Heart right ventricle (tissue), 16 donors: ENCODE measurements at places on chromosomes 5 and 9. TPM values are rescaled to one million over a fixed set of nuclear protein-coding genes. Genes with fewer than 3 reads are reported as not detected.

DNA sequence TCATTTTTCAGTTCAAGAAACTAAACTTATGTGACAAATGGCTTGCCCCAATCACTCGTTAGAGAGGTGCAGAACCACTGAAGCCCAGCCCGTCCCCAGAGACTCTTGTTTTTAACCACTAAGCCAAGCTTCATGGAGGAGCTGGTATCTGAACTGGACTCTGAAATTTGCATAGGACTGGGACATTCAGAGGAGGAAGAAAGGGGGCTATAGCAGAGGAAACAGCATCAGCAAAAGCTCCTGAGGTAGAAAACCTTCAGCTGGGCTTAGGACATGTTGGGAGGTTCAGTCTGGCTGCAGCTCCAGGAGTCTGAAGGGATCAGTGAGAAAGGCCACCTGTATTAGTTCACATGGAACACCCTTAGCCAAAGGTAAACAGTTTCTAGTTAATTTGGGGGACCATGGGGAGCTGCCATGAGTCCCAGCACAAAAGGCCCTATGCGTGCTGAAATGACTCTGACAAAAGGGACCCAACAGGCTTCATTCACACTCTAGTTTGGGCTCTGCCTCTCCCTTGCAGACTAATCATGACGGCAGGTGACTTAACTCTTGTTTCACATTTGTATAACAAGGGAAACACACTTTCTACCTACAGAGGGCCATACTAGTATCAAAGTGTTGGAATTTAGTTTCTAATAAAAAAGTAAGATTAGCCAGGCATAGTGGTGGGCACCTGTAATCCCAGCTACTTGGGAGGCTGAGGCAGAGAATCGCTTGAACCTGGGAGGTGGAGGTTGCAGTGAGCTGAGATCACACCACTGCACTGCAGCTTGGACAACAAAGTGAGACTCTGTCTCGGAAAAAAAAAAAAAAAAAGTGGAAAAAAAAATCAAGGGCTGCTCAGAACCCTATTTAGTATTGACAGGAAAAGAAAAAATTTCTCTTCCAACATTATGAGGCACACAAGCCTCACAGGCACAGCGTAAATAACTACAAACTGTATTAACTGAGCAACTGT, 10.2 kb downstream of the FBXO10 start:
- no peak for DNase-seq

GRCh38 chr9:75855509-75855908, 35.0 kb upstream of the PCSK5 start:
- no peak for DNase-seq

- no peak for DNase-seq
Observed at GRCh38 chr9:99678566-99678965, 143.1 kb upstream of the NR4A3 start.

LCN2 gene
- not detected for total RNA-seq

N4BP3 gene
- total RNA-seq, result 1.1 TPM

GRCh38 chr9:91966503-91966902, 16.5 kb upstream of the ROR2 start:
- DNase-seq, result no peak

- no peak for DNase-seq
Observed at GRCh38 chr5:131877873-131878272, 67.6 kb downstream of the MEIKIN start.

- DNase-seq, result no peak
Observed at GRCh38 chr9:26357803-26358344, 534.7 kb downstream of the CAAP1 start.

DNA sequence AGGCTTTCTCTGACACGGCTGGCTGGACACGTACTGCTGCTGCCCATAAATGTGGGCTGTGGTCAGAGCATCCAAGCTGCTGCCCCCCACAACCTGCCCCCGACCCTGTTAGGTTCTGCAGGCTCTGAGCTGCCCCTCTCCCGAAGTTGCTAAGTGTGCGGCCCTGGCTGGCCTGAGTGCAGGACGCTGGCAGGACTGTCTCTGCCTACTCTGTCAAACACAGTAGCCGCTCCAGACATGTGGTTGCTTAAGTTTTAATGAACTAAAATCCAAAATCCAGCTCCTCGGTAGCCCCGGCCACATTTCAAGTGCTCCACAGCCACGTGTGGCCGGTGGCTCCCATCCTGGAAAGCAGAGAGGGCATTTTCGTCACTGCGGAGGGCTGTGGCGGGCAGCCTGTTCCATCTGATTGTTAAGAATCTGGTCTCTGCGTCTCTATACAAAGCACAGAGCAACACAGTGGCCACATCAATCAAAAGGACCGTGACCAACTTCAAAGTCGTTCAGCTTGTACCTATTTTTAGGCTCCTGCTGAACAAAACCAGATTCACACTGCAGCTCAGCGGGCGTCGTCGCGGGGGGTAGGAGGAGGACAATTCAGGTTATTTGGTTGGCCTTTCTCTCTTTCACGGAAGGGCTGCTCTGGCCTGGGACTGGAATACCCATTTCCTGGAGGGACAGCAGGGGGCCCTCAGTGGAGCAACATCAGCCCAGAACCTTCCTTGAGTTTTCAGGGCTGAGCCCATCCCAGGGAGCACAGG, 68.9 kb downstream of the PTCH1 start:
- DNase-seq, result peak; percentile 12

SHOC1 gene
- total RNA-seq, result not detected

DNA sequence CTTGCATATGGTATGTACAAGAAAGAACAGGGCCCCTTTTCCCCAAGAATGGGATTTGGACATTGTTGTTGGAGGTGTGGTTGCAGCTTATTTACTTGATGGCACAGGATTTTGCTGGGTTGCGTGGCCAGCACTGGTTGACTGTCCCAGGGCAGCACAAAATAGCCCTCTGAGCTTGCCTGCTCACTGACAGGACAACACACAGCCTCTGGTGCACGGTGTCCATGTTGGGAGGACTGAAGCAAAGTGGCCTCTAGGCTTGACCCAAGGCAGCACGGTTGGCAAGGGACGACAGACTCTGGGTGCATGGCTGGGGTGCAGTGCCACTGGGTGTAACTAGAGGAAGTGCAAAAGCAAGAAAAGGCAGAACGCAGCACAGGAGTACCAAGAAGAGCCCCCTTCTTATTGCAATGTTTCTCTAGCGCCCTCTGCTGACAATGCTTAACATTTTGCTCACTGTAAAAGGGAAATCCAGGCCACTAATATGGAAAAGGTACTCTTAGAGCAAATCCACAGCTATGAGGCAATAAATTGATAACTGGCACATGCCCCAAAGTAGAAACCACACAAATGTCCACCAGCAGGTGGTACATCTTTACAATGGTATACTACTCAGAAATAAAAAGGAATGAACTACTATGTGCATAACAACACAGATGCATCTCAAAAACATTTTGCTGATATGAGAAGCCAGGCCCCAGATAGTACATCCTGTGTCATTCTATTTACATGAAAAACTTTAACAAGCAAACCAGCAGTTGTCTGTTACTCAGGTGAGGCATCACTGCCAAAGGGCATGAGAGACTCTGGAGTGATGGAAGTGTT, 47.4 kb upstream of the BARX1 start:
- no peak for DNase-seq

- no peak for DNase-seq
Observed at GRCh38 chr9:98009936-98010335, 26.8 kb downstream of the ANP32B start.

GRCh38 chr5:32487424-32487823, 42.9 kb upstream of the ZFR start:
- no peak for DNase-seq

GABRG2 gene
- not detected for total RNA-seq

MRPL36 gene
- 49.6 TPM for total RNA-seq

GRCh38 chr9:5582835-5583195, 46.1 kb upstream of the RIC1 start:
- no peak for DNase-seq

GRCh38 chr9:102796244-102796643, 198.9 kb upstream of the CYLC2 start:
- no peak for DNase-seq

- no peak for DNase-seq
Observed at GRCh38 chr5:15702102-15702501, 202.1 kb downstream of the FBXL7 start.

IFNA21 gene
- total RNA-seq, result not detected

MARVELD2 gene
- total RNA-seq, result 1.8 TPM

C5orf34 gene
- 0.35 TPM for total RNA-seq

DNA sequence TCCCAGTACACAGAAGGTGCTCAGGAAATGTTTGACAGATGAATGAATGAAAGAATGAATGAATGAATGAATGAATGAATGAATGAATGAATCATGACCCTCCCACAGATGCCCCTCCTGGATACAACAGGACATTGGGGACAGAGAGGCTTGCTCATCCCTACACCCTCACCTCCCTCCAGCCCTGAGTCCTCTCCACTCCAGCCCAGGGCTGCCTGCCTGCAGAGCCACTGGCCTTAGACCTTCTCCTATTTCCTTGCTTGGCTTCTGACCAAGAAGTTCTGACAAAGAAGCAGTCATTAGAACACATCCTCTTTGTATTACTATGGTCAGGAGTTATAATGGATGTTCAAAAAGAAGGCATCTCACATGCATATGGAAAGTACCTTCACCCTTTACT, 240.7 kb upstream of the DAPK1 start:
- no peak for DNase-seq

DNA sequence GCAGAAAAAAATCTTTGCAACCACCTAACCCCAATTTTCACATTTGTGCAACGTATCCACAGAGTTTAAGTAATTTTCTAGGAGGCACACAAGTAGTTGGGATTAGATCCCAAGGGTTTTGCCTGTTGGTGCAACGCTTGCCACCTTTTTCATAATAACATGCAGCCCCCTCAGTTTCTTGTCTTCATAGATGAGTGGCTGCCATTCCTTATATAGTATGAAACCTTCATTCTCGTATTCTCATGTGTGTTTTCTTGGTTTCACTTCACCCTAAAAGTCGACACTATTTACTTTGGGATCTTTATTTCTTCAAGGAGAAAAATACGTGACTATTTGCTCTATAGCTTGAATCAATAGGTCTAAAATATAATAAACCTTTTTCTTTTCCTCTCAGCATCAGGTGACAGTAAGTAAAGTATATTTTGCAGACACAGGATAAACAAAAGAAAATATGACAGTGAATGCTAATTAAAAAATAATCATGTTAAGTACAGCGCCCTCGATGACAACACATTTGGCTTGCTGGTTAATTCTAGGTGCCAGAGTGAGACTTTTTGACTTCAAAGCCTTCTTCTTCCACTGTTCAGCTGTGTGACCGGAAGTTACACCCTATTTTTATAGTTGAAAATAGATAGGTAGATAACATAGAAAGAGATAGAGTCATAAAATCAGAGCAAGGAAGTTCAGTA, 342.8 kb upstream of the CCNG1 start:
- no peak for DNase-seq

NDOR1 gene
- total RNA-seq, result 6.3 TPM
